Adipocyte (in vitro differentiated cells): ENCODE measurements at places on chromosomes 6 and 20.

- no peak for DNase-seq
Measured at GRCh38 chr20:10793766-10794165, 120.0 kb upstream of the JAG1 start.

GRCh38 chr6:2155206-2155605 is 90.2 kb downstream of the GMDS start:
- DNase-seq, result no peak

DNA sequence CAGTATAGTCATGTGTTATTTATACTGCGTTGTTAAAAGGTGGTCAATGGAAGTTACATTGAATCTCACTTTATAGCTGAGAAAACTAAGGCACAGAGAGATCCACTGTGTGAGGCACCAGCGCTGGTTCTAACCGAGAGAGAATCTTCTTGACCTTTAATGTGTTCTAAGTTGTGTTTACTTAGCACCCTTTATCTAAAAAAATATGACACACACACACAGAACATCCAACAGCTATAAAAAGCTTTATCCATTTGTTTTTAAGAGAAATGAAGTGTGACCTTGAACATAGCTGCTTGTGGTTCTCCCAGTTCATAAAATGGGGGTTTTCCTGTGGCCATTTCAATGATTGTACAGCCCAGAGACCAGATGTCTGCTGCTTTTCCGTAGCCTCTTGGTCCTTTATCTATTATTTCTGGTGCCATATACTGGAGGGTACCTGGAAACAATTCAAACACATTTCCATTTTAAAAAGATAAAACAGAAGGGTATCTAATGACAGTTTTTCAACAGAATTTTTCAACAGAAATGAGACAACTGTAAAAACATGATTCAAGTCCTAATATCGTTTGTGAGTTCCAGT is 54.8 kb upstream of the MAP7 start:
- no peak for DNase-seq

DNA sequence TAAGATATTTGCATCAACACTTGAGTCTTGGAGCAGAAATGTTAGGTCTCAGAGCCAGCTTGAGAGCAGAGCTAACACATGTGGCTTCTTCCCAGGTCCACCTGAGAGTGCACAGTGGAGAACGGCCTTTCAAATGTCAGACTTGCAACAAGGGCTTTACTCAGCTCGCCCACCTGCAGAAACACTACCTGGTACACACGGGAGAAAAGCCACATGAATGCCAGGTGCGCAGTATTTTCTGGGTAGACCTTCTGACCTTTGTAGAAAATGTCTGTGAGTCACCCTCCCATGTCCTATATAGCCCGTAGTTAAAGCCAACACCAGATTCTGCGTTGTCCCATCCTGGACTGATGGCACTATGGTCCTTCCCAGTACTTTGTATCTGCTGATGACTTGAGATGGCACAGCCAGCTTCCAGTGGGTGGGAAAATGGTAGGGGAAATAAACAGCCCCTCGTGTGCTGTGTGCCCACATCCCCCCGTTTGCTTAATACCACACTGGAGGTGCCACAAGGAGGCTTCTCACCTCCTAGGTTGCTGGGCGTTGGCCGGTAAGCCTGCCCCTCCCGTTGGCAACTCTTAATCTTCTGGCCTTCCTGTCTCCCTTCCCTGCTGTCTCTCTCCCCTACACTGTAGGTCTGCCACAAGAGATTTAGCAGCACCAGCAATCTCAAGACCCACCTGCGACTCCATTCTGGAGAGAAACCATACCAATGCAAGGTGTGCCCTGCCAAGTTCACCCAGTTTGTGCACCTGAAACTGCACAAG is 20.3 kb downstream of the PRDM1 start:
- DNase-seq, result no peak

DNA sequence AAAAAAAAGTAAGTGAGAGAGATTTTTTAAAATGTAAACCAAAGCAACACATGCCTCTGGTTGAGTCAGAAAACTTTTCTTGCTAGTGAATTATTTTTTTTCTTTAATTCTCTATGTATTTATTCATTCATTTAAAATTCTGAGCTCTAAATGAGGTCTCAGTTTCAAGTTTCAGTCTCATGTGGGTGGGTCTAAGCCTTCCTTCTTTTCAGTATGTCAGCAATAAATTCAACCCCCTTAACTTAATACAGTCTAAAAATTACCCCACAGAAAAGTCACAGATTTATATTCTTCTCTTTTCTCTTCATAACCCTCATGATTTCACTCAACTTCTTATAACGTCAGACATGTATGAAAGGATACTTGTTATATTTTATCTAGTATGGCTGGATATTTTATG is 663.3 kb upstream of the PTCHD4 start:
- DNase-seq, result no peak
